ENCODE measurements at places on chromosomes 4 and X.

GRCh38 chr4:61296144-61296543 is 96.0 kb downstream of the ADGRL3 start:
- DNase-seq = no peak

DNA sequence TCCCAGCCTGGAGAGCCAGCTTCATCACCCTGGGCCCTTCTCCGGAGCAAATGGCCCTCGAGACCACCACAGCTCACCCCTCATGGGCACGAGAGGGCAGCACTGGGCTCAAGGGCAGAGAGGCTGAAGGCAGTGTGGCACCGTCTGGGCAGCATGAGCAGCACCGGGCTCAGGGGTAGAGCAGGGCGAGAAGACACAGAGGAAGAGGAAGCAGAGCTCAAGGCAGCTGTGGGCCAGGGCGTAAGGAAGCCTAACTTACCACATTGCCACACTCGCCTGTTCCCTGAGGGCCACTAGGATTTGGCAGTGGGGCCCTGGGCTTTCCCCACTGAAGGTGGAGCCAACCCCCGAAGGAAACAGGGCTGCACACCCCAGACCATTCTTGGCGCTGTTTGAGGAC is 15.5 kb downstream of the ZNF185 start:
- DNase-seq = no peak

- DNase-seq = no peak
Observed at GRCh38 chr4:152810715-152811287, 31.0 kb downstream of the ARFIP1 start.

DNA sequence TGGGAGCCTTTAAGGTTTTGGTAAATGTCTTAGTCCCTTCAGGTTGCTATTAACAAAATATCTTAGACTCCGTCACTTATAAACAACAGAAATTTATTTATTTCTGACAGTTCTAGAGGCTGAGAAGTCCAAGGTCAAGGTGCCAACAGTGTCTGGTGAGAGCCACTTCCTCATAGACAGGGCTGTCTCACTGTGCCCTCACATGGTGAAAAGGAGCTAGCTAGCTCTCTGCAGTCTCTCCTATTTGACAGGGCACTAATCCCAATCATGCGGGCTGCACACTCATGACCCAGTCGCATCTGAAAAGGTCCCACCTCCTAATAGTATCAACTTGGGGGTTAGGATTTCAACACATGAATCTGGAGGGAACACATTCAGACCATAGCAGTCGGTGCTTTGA is 63.4 kb upstream of the KLF3 start:
- DNase-seq = no peak

GRCh38 chrX:109281483-109282275 is 200.2 kb downstream of the GUCY2F start:
- no peak for DNase-seq

Measured in HCEC 1CT (cell line).